ENCODE measurements at places on chromosomes 5 and 9.

DNA sequence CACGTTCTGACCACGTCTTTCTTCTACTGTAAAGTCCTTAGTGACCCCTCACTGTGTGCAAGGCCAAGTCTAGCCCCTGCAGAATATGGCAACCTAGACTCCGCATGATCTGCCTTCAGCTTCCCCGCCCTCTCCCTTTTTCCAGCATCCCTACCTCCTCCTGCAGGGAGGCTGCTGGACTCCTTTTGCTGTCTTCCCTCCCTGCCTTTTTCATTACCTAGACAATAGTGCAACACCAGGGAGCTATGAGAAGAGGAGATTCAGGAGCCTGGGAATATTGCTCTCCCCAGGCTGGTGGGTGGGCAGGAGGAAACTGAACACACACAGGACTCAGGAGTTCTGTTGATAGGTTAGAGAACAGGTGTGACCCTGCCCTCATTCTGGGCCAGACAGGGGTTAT is 33.1 kb upstream of the LARP1 start:
- no peak for DNase-seq

DNA sequence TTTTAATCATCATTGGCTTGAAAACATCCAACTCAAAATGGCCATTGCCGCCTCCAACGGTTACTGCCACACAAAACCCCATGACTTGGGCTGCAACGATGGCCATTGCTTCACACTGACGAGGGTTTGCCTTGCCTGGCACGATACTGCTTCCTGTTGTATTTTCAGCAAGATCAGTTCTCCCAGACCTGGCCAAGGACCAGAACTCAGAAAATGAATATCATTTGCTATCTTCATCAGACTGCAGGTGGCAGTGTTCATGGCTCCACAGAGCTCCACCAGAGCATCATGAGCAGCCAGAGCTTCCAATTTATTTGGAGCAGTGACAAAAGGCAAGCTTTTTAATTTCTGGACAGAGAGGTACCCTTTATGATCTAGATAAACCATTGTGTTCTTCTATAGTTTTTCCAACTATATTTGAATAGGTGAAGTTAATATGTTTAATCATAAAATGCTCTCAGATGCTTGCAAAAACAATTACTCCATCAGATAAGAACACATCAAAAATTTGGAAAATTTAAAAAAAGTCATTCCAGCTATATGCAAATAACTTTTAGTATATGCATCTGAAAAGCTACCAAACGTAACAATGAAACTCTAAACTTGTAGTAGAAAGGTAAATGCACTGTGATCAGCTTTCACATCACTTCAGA is 10.4 kb downstream of the AMACR start:
- no peak for DNase-seq

GRCh38 chr5:39547553-39548154 is 122.9 kb upstream of the DAB2 start:
- no peak for DNase-seq

GRCh38 chr9:89138463-89139390 is 39.9 kb downstream of the SHC3 start:
- DNase-seq, result no peak

GRCh38 chr5:39376293-39376714 is 12.0 kb upstream of the C9 start:
- no peak for DNase-seq

DNA sequence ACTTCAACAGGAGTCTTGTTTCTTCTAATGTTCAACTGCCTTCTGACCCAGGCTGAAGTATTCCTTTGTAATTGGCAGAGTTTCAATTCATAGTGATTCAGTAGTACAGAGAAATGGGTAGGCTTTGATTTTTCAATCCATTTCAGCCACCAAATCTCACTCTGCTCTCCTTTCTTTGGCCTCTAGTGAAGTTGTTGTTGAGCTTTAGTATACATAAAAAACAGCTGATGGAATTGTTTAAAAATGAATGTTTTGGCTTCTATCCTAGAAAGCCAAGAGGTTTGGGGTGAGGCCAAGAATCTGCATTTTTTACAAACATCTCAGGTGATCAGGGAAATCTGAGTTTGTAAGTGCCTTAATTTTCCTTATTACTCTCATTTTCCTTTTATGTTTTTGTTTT is 182.9 kb upstream of the MAP1B start:
- no peak for DNase-seq

GRCh38 chr5:142605611-142606010 is 80.3 kb downstream of the FGF1 start:
- DNase-seq, result no peak

DNA sequence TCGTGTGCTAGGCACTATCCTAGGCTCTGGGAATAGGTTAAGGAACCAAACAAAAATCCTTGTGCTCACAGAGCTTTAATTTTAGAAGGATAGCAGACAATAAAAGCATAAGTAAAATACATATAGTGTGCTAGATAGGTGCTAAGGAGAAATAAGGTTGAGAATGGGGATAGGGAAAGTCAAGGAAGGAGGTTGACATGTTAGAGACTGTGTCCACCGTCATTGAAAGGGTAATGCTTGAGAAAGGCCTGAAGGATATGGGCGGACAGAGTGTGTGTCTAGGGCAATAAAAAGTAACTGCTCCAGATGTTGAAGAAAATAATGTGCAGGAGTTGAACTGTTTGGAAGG is 482 bp upstream of the TDRD7 start:
- no peak for DNase-seq

GRCh38 chr9:8723195-8723594 is 923.6 kb upstream of the DMAC1 start:
- no peak for DNase-seq

DNA sequence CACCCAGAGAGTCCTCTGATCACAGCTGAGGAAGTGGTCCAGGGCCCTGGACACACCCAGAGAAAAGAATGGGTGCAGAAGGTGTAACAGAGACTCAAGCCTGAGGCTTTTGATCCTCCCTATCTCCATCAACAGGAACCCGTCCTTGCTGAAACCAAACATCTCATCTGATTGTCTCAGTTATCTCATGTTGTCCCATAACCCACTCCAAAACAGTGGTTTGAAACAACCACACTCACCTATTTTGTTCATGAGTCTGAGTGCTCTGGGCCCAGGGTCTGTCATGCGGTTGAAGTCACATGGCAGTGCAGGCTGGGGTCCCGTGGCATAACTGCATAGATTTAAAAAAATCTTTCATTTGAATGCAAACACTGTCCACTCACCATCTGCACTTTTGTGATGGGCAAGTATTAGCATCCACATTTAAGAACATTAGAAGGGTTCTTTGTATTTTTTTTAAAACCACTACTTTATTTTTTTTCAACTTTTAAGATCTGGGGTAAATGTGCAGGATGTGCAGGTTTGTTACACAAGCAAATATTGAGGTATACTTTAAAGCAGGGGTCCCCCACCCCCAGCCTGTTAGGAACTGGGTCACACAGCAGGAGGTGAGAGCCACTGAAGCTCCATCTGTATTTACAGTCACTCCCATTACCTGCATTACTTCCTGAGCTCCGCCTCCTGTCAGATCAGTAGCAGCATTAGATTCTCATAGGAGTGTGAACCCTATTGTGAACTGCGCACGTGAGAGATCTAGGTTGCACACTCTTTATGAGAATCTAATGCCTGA is 255.8 kb downstream of the ROR2 start:
- DNase-seq, result no peak

DNA sequence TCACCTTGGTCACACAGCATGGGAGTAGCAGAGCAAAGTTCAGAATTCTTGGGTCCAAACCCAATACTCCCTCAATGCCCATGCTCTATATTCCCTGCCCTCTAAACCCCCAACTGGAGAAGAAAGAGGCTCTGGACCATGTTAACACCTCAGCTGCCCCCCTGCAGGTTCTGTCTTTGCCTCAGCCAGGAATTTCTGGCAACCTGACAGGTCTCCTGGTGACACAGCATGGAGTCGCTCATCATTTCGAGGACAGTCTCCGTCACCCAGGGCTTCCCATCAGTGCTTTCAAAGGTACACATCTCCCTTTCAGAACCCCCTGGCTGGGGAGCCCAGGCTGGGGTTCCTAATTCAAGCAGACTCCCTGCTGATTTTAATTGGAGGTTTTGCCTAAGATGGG is 189.5 kb downstream of the BRINP1 start:
- no peak for DNase-seq

DNA sequence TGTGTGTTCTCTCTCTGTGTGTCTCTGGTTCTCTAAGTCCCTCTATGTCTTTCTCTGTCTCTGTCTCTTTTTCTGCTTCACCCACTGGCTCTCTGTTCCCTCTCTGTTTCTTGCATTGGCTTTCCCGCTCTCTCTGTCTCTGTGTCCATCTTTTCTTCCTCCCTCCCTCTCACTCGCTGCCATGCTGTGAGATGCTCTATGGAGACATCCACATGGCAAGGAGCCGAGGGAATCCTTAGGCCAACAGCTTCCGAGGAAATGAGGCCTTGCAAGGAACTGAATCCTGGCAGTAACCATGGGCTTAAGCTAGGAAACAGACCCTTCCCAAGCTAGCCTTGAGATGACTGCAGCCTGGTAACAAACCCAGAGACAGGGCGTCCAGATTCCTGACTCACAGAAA is 117.3 kb downstream of the BRINP1 start:
- no peak for DNase-seq

- no peak for DNase-seq
Observed at GRCh38 chr5:172906436-172906835, 52.8 kb upstream of the RPL26L1 start.

- DNase-seq, result no peak
Observed at GRCh38 chr9:85248514-85249312, 493.0 kb downstream of the AGTPBP1 start.

DNA sequence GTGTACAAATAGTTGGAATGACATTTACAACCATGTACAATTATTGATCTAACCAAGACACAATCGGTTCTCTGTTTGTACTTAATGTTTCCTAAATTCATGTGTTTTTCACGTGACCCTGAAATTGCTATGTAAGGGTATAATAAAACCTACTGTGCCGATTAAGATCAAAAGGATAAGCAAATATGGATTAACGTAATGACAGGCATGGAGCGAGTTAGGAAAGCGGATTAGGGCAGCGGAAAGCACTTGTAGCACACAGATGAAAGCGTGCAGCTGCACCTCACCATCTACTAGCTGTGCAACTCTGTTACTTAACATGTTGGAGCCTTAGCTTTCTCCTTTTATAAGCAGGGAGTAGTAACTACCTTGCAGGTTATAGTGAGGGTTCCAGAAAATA is 38.3 kb upstream of the ZFYVE16 start:
- no peak for DNase-seq

- no peak for DNase-seq
Observed at GRCh38 chr9:131226226-131226625, 50.1 kb downstream of the FAM78A start.

- DNase-seq, result no peak
Observed at GRCh38 chr5:143114481-143114880, 289.0 kb downstream of the NR3C1 start.

DNA sequence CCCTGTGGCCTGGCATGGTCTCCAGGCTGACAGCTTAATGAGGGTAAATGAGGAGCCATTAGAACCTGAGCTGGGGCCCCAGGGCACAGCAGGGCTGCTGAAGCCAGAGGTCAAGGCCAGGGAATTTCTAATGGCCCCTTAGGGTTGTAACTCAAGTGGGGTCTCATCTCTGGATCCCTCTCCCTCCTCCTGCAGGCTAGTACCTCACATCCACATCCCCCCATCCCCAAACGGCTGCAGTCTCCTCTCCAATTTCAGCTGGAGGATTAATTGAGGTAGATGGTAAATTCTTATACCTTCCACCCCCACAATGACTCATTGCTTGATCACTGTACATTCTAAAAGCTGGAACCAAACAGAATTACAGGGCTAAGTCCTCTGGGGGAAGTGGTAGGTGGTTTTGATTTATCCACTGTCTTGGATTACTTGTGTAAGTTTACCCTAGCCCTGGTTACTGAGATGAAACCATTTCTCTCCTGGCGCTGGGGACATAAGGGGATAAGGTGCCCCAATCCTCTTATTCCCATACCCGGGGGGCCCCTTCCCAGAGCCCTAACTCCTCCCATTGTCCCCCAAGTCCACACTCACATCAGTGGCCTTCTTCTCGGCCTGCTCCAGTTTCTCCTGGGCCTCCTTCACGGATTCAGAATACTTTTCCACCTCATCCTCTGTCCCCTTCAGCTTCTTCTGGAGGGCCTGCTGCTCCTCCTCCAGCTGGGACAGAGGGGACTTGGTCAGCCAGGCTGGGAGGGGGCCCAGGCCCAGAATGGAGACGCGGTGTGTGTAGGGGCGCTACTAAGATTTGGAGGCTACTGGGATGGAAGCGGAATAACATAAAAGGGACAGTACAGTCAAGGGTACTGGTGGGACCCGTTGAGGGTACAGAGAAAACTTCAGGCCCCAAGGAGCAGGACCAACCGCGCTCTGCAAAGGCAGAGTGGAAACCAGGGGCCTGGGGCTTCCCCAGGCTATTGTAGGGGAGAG is 875 bp downstream of the TPM2 start:
- no peak for DNase-seq
